ENCODE measurements at places on chromosomes 4 and X. TPM values are rescaled to one million over a fixed set of nuclear protein-coding genes. Genes with fewer than 3 reads are reported as not detected.
A peak's percentile ranks its signal among the peaks of the same experiment; 100 is the strongest.

- no peak for DNase-seq
These were observed 74.3 kb upstream of the MSANTD1 start for GRCh38 chr4:3174371-3175338.

DNA sequence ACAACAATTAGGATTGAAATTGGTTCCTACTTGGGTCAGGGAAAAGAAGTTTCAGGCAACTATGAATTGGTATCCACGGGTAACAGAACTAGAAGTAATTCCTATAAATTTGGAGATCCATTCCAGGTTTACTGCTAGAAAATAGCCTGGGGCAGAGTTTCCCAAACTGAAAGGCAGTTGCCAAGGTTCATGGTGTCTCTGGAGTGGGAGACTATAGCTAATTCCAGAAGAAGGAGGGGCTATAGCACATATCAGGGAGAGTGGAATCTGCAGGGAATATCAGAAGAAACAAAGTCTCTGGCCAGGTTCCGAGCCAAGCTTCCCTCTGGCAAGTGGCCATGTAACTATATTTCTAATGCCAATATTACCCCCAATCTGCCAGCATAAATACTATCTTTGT is 166.3 kb downstream of the GALNTL6 start:
- no peak for DNase-seq

DNA sequence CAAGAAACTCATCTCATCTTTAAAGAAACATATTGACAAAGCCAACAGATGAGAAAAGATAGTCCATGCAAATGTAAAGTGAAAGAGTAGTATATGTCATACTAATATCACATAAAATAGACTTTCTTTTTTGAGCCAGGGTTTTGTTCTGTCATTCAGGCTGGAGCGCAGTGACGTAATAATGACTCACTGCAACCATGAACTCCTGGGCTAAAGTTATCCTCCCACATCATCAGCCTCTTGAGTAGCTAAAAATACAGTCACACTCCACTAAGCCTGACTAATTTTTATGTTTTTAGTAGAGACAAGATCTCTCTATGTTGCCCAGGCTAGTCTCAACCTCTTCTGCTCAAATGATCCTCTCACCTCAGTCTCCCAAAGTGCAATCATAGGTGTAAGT is 51.8 kb upstream of the TRAM1L1 start:
- DNase-seq: no peak

GRCh38 chrX:6732101-6732500 is 197.2 kb upstream of the VCX3A start:
- DNase-seq: no peak

DNA sequence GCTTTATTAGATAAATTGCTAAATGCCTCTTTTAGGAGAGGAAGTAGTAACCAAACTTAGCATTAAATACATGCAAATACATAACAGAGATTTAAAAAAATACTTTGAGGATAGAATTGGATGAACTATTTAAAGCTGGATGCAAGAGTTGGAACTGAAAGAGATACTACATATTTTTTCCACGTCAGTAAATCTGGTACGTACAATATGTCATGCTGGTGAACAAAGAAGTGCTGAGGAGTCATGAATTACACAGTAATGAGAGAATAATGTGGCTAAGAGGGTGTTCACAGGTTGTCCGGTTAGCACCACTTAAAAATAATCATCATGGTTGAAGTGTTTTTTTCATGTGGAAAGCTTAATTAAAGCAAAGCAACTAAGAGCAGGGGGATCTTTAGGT is 184.1 kb upstream of the FRMPD4 start:
- peak; percentile 37 for DNase-seq

GRCh38 chrX:2468261-2469195 is 32.2 kb downstream of the DHRSX start:
- DNase-seq: no peak

DNA sequence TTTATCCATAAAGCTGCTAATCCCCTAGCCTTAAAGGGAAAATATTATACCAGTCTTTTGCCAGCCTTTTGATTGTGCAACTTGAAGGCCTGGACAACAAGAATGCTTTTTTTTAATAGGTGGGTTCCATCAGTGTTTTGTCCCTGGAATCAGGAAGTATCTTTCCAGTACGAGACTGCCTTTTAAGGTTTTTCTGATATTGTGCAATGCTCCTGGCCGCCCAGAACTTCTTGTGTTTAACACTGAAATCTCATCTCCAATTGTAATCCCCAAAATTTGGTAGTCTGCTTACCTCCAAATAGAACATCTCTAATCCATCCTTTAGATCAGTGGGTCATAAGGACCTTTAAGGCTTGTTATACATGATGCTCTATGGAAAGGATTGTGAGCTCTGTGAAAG is 256.7 kb downstream of the NAF1 start:
- DNase-seq: no peak

GRCh38 chr4:159552979-159553768 is 450.3 kb downstream of the RAPGEF2 start:
- no peak for DNase-seq

DNA sequence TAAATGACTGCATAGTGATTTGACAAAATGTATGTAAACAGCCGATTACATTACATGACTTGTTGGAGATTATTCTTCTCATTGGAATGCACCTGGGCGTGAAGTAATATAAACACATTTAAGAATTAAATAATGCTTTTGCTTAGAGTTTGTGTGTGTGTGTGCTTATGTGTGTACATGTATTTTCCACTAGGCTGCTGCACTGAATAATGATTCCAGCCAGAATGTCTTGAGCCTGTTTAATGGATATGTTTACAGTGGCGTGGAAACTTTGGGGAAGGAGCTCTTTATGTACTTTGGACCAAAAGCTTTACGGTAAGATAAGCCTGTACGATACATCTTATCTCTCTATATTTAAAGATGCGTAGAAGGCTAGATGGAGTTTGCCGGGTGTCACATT is 12.6 kb downstream of the NEIL3 start:
- no peak for DNase-seq

DNA sequence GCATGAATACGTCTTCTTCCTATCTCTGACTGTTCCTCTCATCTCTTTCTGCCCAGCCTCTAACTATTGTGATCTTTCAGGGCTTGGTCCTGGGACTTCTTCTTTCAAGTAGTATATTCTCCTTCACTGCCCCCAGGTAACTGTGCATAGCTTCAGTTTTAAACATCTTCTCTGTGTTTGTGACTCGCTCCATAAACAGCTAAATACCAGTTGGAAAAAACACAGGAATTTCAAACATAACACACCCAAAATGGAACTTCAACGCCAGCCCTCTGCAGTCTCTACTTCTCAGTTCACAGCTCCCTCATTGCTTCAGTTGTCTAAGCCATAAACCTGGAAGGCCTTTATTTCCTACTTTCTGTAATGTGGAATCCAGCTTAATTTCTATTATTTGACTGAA is 16.6 kb downstream of the TRIML2 start:
- DNase-seq: no peak

The ZNF732 gene
- 4.5 TPM for total RNA-seq

The CNKSR2 gene
- total RNA-seq: 8.2 TPM

The CCKAR gene
- total RNA-seq: 0.49 TPM

The NIPAL1 gene
- total RNA-seq: 9.5 TPM

The SH3TC1 gene
- total RNA-seq: 16.5 TPM

The GATA1 gene
- total RNA-seq: 1.1 TPM

The CHRDL1 gene
- total RNA-seq: 13.4 TPM

All from skin of body (tissue), 3 donors.